Activated T-cell treated with anti-CD3 and anti-CD28 coated beads, Interleukin-2, amount 50 U/mL, for 72 hours (primary cell): ENCODE measurements at places on chromosomes 12 and 14. TPM values are rescaled to one million over a fixed set of nuclear protein-coding genes. Genes with fewer than 3 reads are reported as not detected.
A peak's percentile ranks its signal among the peaks of the same experiment; 100 is the strongest.

DNA sequence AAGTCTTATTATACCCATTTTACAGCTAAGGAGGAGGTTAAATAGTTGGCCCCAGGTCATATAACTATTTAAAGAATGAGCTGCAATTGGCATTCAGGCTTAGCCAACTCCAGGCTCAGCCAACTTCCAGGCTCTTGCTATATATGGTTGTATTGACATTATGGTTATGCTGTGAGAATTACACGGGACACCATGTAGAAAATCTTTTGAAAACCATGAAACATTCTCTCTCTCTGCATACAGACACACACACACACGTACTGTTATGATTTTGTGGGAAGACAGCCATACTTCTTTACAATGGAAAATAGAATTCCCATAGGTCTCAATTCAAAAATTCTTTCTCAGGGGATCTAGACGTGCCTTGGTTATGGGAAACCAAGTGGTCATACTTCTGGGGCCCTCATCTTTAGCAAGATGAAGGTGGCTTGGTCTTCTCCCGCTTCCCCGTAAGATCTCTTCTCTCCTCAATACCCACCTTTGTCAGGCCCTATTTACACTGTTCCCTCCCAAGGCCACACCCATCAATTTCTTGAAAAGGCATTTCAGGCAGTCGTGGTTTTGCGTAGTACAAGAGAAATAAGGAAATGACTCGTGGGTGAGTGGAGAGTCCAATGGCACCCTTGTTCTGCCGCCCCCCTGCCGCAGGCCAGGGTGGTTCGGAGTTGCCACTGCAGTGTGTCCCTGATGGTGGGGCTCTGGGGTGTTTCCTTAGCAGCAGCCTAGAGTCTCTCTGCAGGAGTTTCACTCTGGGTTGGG lies 10.0 kb upstream of the GPRC5A start:
- H3K4me3 ChIP-seq, result no peak overlapping the region
- H3K36me3 ChIP-seq, result no peaks in the 10 kb centered on the region
- no peak for DNase-seq
- H3K4me1 ChIP-seq, result peaks cover 16% of the 10 kb centered on the region
- H3K27ac ChIP-seq, result no peak overlapping the region
- no peaks in the 10 kb centered on the region for H3K27me3 ChIP-seq

GRCh38 chr12:45348311-45348710 lies 132.4 kb downstream of the ANO6 start:
- no peaks in the 10 kb centered on the region for H3K4me1 ChIP-seq
- no peak for DNase-seq
- no peaks in the 10 kb centered on the region for H3K27me3 ChIP-seq
- peak overlapping the region; percentile 57 for H3K27ac ChIP-seq
- no peak overlapping the region for H3K4me3 ChIP-seq

DNA sequence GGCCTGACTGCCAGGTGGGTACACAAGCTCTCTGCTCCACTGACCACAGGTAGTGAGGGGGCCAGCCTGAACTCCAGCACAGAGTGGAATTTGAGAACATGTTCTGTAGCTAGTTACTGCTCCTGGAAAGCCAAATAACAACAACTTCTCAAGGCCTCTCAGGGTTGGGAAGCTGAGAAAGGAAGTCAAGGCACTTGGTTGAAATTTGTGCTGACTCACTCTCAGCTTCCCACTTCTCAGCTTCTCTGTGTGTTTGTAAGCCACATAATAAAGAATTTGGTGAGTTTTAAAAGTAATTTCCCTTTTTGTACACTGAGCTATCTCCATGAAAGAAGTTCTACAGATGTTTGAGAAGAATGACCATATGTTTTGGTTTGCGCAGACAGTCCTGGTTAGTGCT lies 234.9 kb downstream of the KTN1 start:
- no peak overlapping the region for H3K4me3 ChIP-seq
- no peaks in the 10 kb centered on the region for H3K27me3 ChIP-seq
- H3K4me1 ChIP-seq, result peaks cover 34% of the 10 kb centered on the region
- no peak for DNase-seq
- H3K27ac ChIP-seq, result no peak overlapping the region

LRRK2 gene
- total RNA-seq, result not detected

DNA sequence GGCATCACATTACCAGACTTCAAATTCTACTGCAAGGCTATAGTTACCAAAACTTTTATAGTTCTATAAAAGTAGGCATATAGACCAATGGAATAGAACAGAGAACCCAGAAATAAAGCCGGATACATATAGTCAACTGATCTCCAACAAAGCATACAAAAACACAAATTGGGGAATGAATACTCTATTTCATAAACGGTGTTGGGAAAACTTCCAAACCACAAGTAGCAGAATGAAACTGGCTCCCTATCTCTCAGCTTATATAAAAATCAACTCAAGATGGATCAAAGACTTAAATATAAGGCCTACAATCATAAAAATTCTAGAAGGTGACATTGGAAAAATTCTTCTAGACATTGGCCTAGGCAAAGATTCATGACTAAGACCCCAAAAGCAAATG lies 187.9 kb upstream of the PLXNC1 start:
- peaks cover 2% of the 10 kb centered on the region for H3K36me3 ChIP-seq
- no peak overlapping the region for H3K27ac ChIP-seq
- no peak overlapping the region for H3K4me3 ChIP-seq
- no peak for DNase-seq
- no peaks in the 10 kb centered on the region for H3K4me1 ChIP-seq
- H3K27me3 ChIP-seq, result no peaks in the 10 kb centered on the region

DNA sequence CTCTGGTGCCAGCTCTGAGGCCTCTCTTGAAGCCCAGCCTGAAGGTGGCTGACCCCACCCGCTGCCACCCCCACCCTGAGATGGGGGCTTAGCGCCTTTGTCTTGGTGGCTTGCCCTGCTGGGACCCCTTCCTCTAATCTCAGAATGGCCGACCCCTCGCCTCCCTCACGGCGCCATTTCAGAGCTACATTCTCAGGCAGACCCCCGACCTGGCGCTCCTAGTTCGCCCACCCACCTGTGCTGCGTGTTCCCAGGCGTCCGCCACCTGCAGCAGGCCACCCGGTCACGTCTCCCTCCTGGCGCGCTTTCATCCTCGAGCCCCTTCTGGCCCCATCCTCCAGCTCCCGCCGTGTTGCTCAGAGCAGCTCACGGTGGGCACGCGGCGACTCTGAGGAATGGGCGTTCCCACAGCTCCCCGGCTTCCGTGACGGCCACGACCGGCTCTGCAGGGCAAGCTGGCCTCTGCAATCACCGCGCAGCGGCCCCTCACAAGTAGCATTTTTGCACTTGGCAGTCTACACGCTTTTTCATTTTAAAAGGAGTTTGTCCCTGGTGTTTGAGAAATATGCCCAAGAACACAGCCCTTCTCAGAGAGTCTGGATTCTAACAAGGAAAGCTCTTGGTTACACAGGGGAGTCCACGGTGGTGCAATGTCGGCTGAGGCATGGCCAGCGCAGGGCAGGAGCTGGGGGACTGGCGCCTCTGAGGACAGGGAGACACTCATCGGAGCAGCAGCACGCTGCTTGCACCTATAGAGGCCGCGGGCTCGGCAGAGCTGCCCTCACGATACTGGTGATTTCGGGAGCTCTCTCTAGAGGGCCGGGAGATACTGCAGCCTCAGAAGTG lies 105.7 kb upstream of the C14orf180 start:
- H3K4me1 ChIP-seq, result no peaks in the 10 kb centered on the region
- no peak overlapping the region for H3K27ac ChIP-seq
- no peaks in the 10 kb centered on the region for H3K36me3 ChIP-seq
- no peak overlapping the region for H3K4me3 ChIP-seq
- peaks cover 5% of the 10 kb centered on the region for H3K27me3 ChIP-seq
- DNase-seq, result no peak

GRCh38 chr14:31391473-31391872 lies 28.9 kb downstream of the HEATR5A start:
- no peak overlapping the region for H3K4me3 ChIP-seq
- DNase-seq, result no peak
- H3K27ac ChIP-seq, result no peak overlapping the region
- peaks cover 33% of the 10 kb centered on the region for H3K4me1 ChIP-seq
- H3K36me3 ChIP-seq, result no peaks in the 10 kb centered on the region

PAPLN gene
- 1.3 TPM for total RNA-seq

ART4 gene
- total RNA-seq, result not detected

GRCh38 chr14:33676135-33676566 lies 274.7 kb downstream of the EGLN3 start:
- H3K36me3 ChIP-seq, result no peaks in the 10 kb centered on the region
- H3K27me3 ChIP-seq, result peaks cover 7% of the 10 kb centered on the region
- H3K4me1 ChIP-seq, result no peaks in the 10 kb centered on the region

ALKBH1 gene
- 18.7 TPM for total RNA-seq

DNA sequence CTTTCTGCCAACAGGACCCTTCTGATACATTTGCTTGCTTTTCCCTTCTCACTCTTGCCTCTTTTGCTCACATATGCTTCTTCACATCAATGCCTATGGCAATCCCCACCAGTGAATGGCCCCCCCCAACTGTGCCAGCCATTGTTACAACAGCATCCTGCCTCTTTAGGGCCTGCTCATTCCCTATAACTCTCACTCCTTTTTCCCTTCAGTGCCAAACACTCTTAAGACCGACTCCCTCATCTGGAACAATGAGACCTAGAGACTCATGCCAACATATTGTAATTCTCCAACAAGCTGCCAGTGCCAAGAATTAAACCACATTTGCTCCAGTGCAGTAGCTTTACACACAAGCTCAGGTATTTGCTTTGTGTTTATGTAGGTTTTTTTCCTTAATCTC lies 189.0 kb downstream of the SOX5 start:
- DNase-seq, result no peak
- H3K27ac ChIP-seq, result no peak overlapping the region
- H3K36me3 ChIP-seq, result no peaks in the 10 kb centered on the region
- H3K4me3 ChIP-seq, result no peak overlapping the region

- DNase-seq, result no peak
- H3K4me3 ChIP-seq, result no peak overlapping the region
- peaks cover 4% of the 10 kb centered on the region for H3K36me3 ChIP-seq
- peaks cover 10% of the 10 kb centered on the region for H3K4me1 ChIP-seq
- no peak overlapping the region for H3K27ac ChIP-seq
- no peaks in the 10 kb centered on the region for H3K27me3 ChIP-seq
These were observed 84.7 kb downstream of the CMAS start for GRCh38 chr12:22130671-22131070.

FAM181A gene
- total RNA-seq, result not detected

DNA sequence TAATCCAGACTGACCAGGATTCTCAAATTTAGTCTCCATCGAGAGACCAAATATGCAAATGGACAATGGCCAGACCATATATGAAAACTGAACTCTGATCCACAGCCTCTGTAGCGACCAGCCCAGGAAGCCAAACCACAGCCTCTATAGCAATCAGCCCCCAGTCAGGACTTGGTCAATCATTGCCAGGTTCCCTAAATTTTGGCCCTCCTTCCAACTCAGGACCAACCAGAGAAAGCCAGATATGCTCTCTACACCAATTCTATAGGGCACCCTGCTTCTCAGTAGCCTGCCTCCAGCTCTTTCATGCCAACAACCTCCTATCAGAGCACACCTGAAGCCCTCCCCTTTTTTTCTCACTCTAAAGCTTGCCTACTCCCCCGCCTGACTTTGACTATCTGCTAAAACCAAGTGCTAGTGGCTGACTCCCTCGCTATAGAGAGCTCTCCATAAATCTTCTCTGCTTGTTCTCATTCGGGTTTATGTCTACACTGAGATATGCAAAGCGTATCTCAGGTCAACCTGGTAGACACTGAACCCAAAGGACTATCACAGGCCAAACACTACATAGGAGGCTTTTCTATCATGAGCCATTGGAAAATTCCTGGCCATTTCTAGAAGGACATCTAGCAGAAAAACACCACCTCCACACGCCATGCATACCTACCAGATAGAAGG lies 110.5 kb upstream of the FUT8 start:
- peak overlapping the region; percentile 73 for H3K4me3 ChIP-seq
- no peaks in the 10 kb centered on the region for H3K27me3 ChIP-seq
- H3K36me3 ChIP-seq, result peaks cover 2% of the 10 kb centered on the region
- DNase-seq, result no peak
- H3K4me1 ChIP-seq, result peaks cover 83% of the 10 kb centered on the region

GRCh38 chr12:127292736-127293135 lies 974.2 kb upstream of the TMEM132C start:
- no peaks in the 10 kb centered on the region for H3K36me3 ChIP-seq
- H3K4me3 ChIP-seq, result no peak overlapping the region
- no peak overlapping the region for H3K27ac ChIP-seq
- H3K27me3 ChIP-seq, result no peaks in the 10 kb centered on the region
- no peaks in the 10 kb centered on the region for H3K4me1 ChIP-seq

CIDEB gene
- 12.9 TPM for total RNA-seq

MFAP5 gene
- total RNA-seq, result not detected

- no peak overlapping the region for H3K4me3 ChIP-seq
- no peaks in the 10 kb centered on the region for H3K36me3 ChIP-seq
- no peak overlapping the region for H3K27ac ChIP-seq
- H3K27me3 ChIP-seq, result no peaks in the 10 kb centered on the region
These were observed 252.6 kb upstream of the PRKD1 start for GRCh38 chr14:30180219-30180618.

DNA sequence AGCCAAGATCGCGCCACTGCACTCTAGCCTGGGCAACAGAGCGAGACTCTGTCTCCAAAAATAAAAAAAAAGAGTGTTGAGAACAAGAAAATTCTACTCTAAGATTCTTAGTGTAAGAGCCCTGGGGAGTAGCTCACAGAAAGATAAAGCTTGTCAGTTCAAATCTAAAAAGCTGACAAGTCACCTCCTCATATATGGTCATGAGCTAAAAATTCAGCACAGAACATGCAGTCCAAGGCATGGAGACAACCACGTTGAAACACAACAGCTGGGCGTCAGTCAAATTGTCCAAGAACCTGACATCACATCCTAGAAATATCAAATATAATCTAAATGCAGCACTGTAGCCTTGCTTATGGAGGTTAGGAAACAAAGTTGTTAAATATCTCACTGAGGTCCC lies 47.8 kb downstream of the CLIP1 start:
- DNase-seq, result no peak
- H3K27me3 ChIP-seq, result no peaks in the 10 kb centered on the region
- no peak overlapping the region for H3K4me3 ChIP-seq
- H3K36me3 ChIP-seq, result peaks cover 4% of the 10 kb centered on the region
- H3K4me1 ChIP-seq, result peaks cover 14% of the 10 kb centered on the region
- no peak overlapping the region for H3K27ac ChIP-seq

DNA sequence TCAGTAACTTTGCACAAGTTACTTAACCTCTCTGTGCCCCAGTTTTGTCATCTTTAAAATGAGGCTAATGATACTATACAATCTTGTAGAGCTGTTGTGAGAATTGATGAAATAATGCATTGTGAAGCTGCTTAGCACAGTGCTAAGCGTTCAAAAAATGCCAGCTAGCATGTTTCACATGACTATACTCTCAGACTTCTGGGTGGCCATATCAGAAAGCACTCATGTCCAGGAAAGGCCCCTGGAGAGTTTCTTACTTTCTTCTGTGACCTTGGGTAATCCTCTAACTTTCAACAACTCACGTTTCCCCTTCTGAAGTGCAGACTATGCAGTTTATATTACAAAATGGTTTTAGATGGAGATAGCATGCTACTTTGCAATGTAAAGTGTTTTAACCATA lies 68.1 kb downstream of the TPH2 start:
- DNase-seq, result no peak
- H3K4me3 ChIP-seq, result no peak overlapping the region
- H3K36me3 ChIP-seq, result no peaks in the 10 kb centered on the region
- H3K27ac ChIP-seq, result no peak overlapping the region
- no peaks in the 10 kb centered on the region for H3K4me1 ChIP-seq
- peaks cover 30% of the 10 kb centered on the region for H3K27me3 ChIP-seq

RFX4 gene
- total RNA-seq, result not detected
